ENCODE measurements at places on chromosomes 1 and 21.

DNA sequence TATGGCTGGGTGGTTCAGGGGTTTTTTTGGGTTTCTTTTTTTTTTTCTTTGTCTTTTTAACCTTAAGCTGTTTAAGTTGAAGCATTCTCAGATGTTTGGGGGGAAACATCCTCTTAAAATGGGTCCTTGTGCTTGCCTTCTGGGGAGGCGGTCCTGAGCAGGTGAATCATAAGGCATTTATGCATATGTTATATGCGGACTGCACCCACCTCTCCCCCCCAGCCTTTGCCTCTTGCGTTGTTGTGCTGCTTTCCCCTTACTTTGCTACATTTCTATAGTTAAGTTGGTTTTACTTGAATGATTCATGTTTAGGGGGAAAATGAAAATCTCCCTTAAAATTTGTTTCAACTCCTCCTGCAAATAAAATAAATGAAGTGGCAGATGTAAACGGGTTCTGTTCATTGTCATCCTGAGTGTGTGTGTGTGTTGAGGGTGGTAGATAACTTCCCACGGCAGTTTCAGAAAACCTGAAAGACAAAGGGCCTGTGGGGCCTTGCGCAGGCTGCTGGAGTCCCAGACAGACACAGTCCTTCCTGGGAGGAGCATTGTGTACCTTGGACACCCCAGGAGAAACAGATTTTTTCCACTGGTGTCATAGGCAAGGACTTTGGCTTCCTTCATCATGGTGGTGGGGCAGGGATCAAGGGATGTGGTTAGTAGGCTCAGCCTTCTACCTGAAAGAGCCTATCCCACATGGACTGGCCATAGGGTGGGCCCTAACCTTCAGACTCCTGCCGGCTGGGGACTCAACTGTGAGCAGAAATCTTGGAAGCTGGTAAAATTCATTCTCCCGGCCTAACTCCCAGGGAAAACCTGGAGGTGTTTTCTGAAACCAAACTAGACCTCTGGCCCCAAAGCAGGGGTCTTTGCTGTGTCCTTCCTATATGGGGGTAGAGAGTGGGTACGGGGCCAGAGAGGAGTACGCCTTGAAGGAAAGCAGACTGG is 926 bp upstream of the SH3D21 start:
- DNase-seq: peak; percentile 39

DNA sequence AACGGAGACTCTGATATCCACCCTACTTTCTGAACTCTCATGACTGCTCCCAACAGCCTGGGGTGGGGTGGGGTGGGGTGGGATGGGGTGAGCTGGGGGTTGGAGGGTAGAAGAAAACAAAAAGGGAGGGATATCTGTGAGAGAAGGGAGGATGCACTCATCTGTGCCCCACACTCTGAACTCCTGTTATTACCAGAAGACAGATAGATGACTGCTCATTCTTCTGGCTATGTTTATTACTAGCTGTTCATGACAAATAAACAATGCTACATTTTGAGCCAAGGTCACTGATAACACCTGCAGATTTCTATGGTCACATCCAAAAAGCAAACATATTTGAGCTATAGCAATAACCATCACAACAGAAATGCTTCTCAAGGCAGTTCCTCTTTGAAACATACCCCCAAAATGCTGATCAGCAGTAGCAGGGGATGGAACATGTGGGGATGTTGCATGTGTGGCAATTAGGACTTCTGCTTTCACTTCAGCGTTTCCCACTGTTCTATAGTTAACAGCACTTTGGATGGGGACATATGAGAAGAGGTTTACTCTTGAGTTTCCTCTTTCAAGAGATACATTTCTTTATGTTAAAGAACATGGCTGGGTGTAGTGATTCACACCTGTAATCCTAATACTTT is 43.3 kb downstream of the GPR3 start:
- DNase-seq: peak; percentile 57

DNA sequence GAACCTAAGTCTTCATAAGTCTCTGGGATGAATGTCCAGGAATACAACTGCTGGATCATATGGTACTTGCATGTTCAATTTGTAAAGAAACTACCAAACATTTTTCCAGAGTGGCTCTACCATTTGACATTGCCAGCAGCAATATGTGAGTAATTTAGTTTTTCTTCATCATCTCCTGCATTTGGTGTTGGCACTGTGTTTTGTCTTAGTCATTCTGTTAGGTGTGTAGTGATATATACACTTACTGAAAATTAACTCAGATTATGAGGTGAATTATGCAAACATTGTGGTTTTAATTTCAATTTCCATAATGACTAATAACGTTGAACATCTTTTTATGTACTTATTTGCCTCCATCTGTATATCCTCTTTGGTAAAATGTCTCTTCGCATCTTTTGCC is 138.7 kb downstream of the LRRC40 start:
- DNase-seq: no peak

- peak; percentile 11 for DNase-seq
Observed at GRCh38 chr1:3393024-3393986, 61.2 kb upstream of the ARHGEF16 start.

- peak; percentile 52 for DNase-seq
Observed at GRCh38 chr1:20440785-20441200, 45.2 kb downstream of the CAMK2N1 start.

GRCh38 chr1:110471131-110471530 is 20.2 kb downstream of the PROK1 start:
- no peak for DNase-seq

GRCh38 chr1:100497796-100498195 is 40.1 kb upstream of the GPR88 start:
- DNase-seq: no peak

- DNase-seq: no peak
Observed at GRCh38 chr1:197285526-197286205, 17.6 kb downstream of the CRB1 start.

DNA sequence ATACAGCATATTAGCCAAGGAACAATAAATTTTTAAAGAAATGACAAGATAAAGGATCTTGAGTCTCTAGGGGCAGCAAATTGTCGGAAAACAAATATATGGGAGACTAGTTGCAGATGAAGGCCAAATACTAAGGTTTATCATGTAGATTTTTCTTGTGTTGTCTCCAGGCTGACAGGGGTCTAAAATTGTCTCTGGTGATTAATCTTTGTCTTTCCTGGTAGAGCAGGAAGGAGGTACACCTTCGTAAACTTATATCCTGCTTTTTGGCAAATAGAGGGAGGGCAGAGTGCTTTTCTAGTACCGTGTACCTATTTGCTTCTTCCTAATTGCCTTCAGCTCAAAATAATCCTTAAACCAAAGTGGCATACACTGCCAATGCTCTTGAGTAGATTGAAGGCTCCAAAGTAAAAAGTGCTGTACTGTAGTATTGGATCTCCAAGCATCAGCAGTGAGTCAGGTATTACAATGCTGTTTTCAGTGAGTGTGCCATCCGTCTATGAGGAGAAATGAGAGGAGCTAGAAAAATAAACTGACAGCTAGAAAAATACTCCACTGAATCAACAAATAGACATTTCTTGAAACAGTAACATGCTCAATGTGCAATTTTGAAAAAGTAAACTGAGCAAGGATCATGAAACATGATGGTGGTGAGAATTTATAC is 1.8 kb upstream of the LEPR start:
- DNase-seq: no peak

GRCh38 chr1:105632342-105633196 is 1423.9 kb upstream of the PRMT6 start:
- DNase-seq: peak; percentile 1

DNA sequence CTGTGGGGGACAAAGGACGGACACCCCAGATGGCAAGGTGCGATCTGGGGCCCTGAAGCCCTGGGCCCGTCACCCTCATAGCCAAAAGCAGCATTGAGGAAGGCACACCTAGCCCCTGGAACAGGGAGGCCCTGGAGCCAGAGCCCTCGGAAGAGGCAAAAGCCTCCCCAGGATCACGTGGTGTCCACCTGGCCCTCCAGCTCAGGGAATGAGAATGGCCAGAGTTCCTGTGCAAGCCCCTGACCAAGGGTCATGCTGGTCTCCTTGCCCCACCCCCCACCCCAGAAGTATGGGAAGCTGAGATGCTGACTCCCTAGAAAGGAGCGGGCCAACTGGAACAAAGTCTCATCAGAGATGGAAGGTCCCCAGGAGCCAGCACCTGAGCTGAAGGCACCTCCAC is 1.0 kb upstream of the PDZK1IP1 start:
- no peak for DNase-seq

DNA sequence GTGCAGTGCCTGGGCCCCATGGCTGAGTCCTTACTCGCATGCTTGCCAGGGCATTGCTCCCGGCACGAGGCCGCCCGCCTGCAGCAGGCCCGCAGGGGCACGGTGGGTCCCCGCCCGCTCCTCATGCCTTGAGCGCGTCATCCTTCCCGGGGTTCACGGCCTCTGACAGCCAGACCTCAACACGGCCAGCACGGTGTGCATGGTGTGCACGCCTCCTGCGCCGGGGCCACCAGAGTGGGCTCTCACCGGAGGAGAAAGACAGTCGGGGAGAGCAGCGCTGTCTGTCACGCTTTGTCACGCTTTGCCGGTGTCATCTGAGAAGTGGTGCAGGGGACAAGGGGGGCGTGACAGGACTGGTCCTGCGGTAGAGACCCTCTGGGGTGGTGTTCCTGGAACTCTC is 11.9 kb upstream of the COL18A1 start:
- DNase-seq: no peak

DNA sequence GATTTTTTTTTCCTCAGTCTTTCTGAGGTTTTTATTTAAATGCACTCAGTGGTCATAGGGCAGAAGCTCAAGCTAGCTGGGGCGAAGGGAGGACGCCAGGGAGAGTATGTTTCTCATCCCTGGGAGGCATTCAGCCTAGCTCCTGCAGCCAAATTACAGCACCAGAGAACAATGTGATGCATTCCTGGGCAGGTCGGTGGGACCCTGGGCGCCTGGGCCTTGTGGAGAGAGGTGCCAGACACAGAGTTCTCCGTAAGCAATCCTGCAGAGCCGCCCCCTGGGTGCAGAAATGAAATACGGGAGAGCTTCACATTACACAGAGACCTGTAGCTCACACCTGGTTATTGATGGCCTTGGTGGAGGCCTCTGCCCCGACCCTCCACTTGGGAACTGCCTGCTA is 15.5 kb downstream of the WNT2B start:
- DNase-seq: no peak

GRCh38 chr1:6497215-6497866 is 5.9 kb upstream of the PLEKHG5 start:
- DNase-seq: peak; percentile 52

- DNase-seq: peak; percentile 23
Observed at GRCh38 chr21:36965720-36966065, 776 bp downstream of the HLCS start.

GRCh38 chr1:223088713-223089240 is 54.3 kb downstream of the TLR5 start:
- DNase-seq: no peak

DNA sequence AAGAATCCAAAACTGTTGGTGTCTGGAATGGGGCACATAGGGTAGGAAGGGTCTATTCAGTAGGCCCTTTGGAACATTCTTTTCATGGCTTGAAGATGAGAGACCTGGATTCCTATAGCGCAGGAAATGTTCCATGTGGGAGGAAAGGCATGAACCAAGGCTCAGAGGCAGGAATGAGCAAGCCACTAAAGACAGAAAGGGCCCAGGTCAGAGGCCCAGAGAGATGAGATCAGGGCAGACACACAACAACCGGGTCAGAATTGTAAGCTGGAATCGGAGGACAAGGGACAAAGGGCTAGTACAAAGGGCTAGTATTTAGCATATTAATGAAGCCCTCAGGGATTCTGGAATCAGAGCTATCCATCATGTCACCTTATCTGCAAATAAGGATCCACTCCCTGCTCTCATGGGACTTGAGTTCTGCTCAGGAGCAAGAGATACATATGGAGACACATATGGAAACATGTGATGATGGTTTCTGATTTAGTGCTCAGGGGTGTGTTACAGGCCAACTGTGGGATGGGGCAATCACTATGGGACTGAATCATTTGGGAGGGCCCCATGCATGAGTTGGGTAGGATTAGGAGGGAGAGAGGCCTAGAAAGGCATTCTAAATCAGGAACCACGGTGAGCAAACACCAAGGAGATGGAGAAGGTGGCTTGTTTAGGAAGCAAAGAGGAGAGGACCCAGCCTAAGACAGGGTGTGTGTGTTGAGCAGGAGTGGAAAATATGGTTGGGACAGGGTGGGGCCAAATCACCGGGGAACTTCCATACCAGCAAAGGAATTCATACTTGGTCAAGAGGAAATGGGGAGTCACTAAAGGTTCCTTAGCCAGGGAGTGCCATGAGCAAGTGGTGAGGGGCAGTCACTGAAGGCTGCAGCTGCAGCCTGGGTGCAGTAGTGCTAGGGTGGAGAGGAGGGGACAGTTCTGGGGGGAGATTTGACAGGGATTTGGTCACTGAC is 8.6 kb downstream of the NECTIN4 start:
- DNase-seq: no peak

DNA sequence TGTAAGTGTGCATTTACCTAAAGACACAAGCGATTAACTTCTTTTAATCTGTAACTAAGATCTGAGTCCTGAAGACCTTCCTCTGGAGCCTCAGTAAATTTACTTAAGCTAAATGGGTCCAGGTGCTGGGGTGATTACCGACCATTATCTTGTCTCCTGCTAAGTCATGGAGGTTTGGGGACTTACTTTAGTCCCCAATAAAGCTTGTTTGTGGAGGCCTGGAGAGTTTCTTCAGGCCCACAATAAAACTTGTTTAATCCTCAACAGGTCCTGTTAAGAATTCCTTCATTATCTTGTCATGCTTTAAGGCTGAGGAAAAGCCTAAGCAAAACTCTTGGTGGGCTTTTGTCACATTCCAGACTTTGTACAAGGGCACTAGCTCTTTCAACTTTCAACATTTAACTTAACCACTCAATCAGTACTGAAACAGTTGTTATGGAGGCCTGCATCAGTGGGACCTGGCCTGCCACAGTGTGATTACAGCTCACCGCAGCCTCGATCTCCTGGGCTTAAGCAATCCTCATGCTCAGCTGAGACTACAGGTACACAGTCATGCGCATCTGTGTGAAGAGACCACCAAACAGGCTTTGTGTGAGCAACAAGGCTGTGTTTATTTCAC is 84.0 kb downstream of the FMO4 start:
- DNase-seq: no peak

GRCh38 chr1:67987046-67987799 is 63.2 kb downstream of the DIRAS3 start:
- peak; percentile 57 for DNase-seq
